Large intestine (tissue), 12 donors: ENCODE measurements at places on chromosomes 2 and 18. TPM values are rescaled to one million over a fixed set of nuclear protein-coding genes. Genes with fewer than 3 reads are reported as not detected.

- no peaks in the 10 kb centered on the region for H3K4me1 ChIP-seq
- peaks cover 3% of the 10 kb centered on the region for H3K27me3 ChIP-seq
- no peak overlapping the region for H3K4me3 ChIP-seq
- H3K27ac ChIP-seq: no peak overlapping the region
- no peaks in the 10 kb centered on the region for H3K36me3 ChIP-seq
- DNase-seq: peak; percentile 27
Observed at GRCh38 chr2:207337234-207338219, 171.8 kb upstream of the KLF7 start.

- H3K4me1 ChIP-seq: no peaks in the 10 kb centered on the region
- DNase-seq: no peak
- H3K4me3 ChIP-seq: no peak overlapping the region
- no peak overlapping the region for H3K27ac ChIP-seq
- H3K36me3 ChIP-seq: no peaks in the 10 kb centered on the region
- no peaks in the 10 kb centered on the region for H3K27me3 ChIP-seq
Observed at GRCh38 chr2:63789338-63790020, 52.2 kb upstream of the UGP2 start.

- DNase-seq: no peak
- H3K36me3 ChIP-seq: peaks cover 87% of the 10 kb centered on the region
- H3K27ac ChIP-seq: no peak overlapping the region
- no peak overlapping the region for H3K4me3 ChIP-seq
- H3K4me1 ChIP-seq: no peaks in the 10 kb centered on the region
Observed at GRCh38 chr2:86072271-86072858, 33.3 kb downstream of the POLR1A start.

- no peak overlapping the region for H3K27ac ChIP-seq
- no peak overlapping the region for H3K4me3 ChIP-seq
- no peaks in the 10 kb centered on the region for H3K4me1 ChIP-seq
- DNase-seq: no peak
Observed at GRCh38 chr2:143960177-143960576, 559.7 kb downstream of the ZEB2 start.

GRCh38 chr18:47978603-47979002 is 48.1 kb upstream of the SMAD2 start:
- H3K4me3 ChIP-seq: no peak overlapping the region
- H3K36me3 ChIP-seq: no peaks in the 10 kb centered on the region
- H3K27ac ChIP-seq: no peak overlapping the region
- no peak for DNase-seq
- peaks cover 7% of the 10 kb centered on the region for H3K27me3 ChIP-seq
- H3K4me1 ChIP-seq: no peaks in the 10 kb centered on the region

DNA sequence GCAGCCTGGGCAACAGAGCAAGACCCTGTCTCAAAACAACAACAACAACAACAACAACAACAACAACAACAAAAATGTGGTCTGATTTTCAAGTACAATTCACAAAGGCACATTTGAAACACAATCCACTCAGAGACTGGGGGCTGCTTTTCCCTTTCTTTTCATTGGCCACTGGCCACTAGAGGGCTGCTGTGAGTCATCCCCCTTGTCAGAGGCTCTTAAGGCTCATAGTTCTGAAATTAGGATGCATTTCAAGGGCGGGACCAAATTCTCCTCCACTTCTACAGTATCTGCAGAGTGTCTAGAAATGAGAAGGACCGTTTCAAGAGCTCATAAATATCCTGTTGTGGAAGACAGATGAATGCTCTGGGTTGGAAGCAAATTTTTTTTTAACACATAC is 285.4 kb downstream of the NRXN1 start:
- no peak overlapping the region for H3K27ac ChIP-seq
- H3K4me1 ChIP-seq: no peaks in the 10 kb centered on the region
- no peak for DNase-seq
- H3K4me3 ChIP-seq: no peak overlapping the region
- no peaks in the 10 kb centered on the region for H3K27me3 ChIP-seq
- H3K36me3 ChIP-seq: no peaks in the 10 kb centered on the region

DNA sequence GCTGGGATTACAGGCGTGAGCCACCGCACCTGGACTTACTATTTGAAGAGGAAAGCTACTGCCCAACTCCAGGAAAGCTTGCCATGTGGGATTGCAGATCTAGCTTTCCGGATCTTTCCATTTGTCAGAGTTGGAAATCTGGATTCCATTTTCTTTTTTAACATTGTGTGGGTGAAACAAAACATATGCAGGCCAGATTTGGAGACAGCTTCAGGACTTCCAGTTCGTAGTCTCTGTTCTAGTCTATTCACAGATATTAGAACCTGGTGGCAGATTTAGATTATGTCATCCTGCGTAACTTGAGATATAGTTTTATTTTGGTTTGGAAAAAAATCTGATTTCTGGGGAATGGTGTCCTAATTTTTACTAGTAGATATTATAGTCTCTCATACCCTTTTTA is 70.5 kb downstream of the ZNF236 start:
- no peak for DNase-seq
- H3K4me1 ChIP-seq: no peaks in the 10 kb centered on the region
- no peaks in the 10 kb centered on the region for H3K27me3 ChIP-seq
- no peak overlapping the region for H3K4me3 ChIP-seq
- H3K27ac ChIP-seq: no peak overlapping the region

DNA sequence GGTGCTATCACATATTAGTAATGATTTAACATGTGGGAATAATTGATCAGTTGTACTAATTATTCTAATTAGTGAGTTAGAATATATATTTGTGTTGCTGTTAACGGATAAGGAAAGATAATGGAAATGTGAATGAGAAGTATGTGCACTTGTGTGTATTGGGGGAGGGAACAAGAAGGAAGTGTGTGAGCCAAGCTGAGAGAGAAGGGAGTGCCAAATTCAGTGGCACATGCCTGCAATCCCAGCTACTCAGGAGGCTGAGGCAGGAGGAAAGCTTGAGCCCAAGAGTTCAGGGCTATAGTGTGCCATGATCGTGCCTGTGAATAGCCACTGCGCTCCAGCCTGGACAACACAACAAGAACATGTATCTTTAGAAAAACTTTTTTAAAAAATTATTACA is 9.3 kb downstream of the BARD1 start:
- H3K4me3 ChIP-seq: no peak overlapping the region
- DNase-seq: no peak
- no peaks in the 10 kb centered on the region for H3K27me3 ChIP-seq
- H3K4me1 ChIP-seq: no peaks in the 10 kb centered on the region
- H3K27ac ChIP-seq: no peak overlapping the region

- no peak for DNase-seq
- H3K36me3 ChIP-seq: no peaks in the 10 kb centered on the region
- no peaks in the 10 kb centered on the region for H3K4me1 ChIP-seq
- no peak overlapping the region for H3K27ac ChIP-seq
- no peak overlapping the region for H3K4me3 ChIP-seq
- H3K27me3 ChIP-seq: no peaks in the 10 kb centered on the region
Observed at GRCh38 chr18:30920757-30921156, 121.8 kb downstream of the DSC3 start.

DNA sequence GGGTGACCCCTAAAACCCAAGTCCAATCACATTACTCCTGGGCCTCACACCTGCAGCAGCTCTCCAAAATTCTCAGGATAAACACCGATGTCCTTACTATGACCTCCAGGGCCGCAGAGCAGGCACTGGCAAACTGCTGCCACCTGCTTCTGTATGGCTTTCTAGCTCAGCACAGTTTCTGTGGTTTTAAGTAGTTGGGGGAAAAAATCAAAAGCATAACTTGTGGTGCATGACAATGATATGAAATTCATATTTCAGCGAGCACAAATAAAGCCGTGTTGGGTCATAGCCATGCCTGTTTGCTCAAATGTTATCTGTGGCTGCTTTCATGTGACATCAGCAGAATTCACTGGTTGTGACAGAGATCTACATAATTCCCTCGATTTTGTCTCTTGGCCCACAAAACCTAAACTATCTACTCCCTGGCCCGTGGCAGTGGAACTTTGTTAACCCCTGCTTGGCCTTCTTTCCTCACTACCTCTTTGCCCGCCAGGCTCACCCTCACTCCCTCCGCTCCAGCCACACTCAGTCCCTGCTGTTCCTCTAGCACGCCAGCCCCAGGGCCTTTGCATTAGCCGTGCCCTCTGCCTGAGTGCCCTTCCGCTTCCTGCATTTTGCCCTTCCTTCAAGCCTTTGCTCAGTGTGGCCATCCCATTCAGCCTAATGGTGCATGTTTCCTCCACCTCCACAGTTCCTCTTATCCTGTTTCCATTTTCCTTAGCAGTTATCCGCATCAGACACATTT is 108.3 kb downstream of the AGAP1 start:
- no peaks in the 10 kb centered on the region for H3K36me3 ChIP-seq
- H3K27ac ChIP-seq: no peak overlapping the region
- no peak overlapping the region for H3K4me3 ChIP-seq
- H3K4me1 ChIP-seq: peaks cover 7% of the 10 kb centered on the region
- H3K27me3 ChIP-seq: no peaks in the 10 kb centered on the region

DNA sequence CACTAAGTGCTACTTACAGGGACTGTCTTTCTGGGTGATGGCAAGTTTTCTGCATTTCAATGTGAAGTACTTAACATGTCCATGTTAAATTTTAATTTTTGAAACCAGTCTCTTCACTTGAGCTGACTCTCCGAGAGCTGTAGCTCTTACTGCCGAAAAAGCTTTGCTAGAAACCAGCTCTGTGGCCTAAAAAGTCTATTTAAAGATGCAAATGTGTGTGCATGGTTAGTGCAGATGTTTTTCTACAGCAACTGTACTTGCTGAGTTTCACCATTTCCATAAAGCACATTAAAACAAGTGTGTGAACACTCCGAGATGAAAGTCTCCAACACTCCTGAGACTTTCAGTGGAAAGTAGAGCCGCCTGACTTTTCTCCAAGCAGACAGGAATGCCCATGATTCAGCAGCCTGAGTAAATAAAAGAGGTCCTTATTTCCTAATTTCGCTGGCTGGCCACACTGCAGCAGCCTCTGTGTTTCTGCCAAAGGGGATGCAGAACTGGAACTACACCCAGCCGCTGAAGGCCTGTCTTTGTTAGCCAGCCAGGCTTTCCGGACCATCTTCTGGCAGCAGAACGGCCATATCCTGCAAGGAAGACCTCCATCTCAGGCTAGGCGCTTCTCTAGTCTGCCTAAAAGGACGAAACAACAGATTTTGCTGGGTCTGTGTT is 121.2 kb downstream of the ZNF521 start:
- peak overlapping the region; percentile 9 for H3K27ac ChIP-seq
- H3K4me3 ChIP-seq: no peak overlapping the region
- DNase-seq: no peak
- H3K36me3 ChIP-seq: peaks cover 2% of the 10 kb centered on the region

GRCh38 chr18:21074336-21075323 is 37.0 kb downstream of the ROCK1 start:
- H3K4me3 ChIP-seq: no peak overlapping the region
- no peaks in the 10 kb centered on the region for H3K36me3 ChIP-seq
- H3K27ac ChIP-seq: no peak overlapping the region
- DNase-seq: no peak

DNA sequence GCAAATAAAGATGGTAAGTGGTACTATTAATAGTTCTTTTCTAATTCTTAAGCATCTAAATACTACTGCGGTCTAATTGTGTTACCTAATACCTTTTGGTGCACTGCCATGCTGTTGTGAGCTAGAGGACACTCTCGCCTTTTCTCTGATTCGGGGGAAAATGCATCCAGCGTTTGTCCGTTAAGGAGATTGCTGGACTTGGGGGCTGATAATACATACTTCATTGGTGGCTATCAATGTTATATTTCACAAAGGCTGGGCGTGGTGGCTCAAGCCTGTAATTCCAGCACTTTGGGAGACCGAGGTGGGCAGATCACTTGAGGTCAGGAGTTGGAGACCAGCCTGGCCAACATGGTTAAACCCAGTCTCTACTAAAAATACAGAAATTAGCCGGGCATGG is 141.7 kb upstream of the TWIST2 start:
- no peak for DNase-seq
- no peak overlapping the region for H3K4me3 ChIP-seq
- no peak overlapping the region for H3K27ac ChIP-seq
- no peaks in the 10 kb centered on the region for H3K4me1 ChIP-seq
- H3K36me3 ChIP-seq: no peaks in the 10 kb centered on the region
- H3K27me3 ChIP-seq: no peaks in the 10 kb centered on the region

DNA sequence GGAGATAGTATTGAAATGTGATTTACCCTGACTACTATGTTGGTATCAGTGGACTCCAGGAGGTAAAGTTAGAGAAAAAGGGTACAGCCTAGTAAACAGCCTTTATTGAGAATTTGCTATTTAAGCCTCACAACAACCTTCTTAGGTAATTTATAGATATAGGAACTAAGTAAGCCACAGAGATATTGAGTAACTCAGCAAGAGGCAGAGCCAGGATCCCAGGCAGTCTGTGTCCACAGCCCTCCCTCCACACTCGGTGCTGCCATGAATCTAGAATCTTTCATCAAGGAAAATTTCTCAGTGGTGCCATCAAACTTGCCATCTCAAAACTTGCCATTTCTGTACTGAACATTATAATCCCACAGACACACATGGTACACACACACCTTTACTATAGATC is 170.9 kb downstream of the CAPN13 start:
- no peak overlapping the region for H3K27ac ChIP-seq
- no peaks in the 10 kb centered on the region for H3K27me3 ChIP-seq
- H3K4me3 ChIP-seq: no peak overlapping the region
- DNase-seq: no peak

- no peak overlapping the region for H3K4me3 ChIP-seq
- peaks cover 7% of the 10 kb centered on the region for H3K4me1 ChIP-seq
- no peak for DNase-seq
- no peaks in the 10 kb centered on the region for H3K27me3 ChIP-seq
Observed at GRCh38 chr2:138272524-138273195, 228.9 kb upstream of the SPOPL start.

DNA sequence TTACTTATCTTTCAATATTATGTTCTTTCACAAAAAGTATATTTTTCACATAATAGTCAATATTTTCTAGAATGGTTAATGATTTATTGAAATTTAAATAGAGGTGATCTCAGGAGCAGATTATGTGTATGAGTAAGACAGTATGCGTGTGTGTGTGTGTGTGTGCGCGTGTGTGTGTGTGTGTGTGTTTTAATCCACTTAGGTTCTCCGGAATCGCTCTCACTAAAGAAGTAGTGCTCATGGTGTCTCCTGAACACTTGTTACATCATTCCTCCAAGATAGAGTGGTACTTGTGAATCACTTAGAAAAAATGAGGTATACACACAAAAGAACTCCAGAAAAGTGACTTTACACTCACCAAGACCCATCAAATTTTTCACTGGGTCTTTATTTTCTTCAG is 91.0 kb upstream of the KCNH7 start:
- no peaks in the 10 kb centered on the region for H3K4me1 ChIP-seq
- H3K27ac ChIP-seq: no peak overlapping the region
- no peaks in the 10 kb centered on the region for H3K36me3 ChIP-seq

DNA sequence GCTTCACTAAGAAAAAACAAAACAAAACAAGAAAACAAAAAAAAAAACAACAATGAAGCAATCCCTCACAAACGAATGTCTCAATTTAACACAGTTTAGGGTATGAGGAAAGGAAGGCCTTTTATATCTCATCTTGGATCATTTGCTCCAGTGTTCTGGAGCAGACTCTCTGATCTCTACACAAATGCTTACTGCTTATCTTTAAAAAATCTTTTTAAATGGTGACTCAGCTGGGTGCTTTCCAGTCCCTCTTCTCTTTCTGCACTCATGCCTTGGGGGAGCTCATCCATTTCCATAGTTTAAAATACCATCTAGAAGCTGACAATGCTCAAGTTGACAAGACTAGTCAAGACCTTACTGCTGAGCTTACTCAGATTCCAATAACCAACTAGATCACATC is 56.2 kb downstream of the ETAA1 start:
- DNase-seq: no peak
- no peaks in the 10 kb centered on the region for H3K4me1 ChIP-seq
- H3K36me3 ChIP-seq: no peaks in the 10 kb centered on the region
- H3K4me3 ChIP-seq: no peak overlapping the region
- H3K27me3 ChIP-seq: no peaks in the 10 kb centered on the region

GCG gene
- 83.8 TPM for polyA plus RNA-seq

DNAH7 gene
- 1.5 TPM for polyA plus RNA-seq

PPP4R3B gene
- polyA plus RNA-seq: 82.0 TPM

RAB6D gene
- 0.46 TPM for polyA plus RNA-seq

CYS1 gene
- polyA plus RNA-seq: 22.1 TPM

TCF7L1 gene
- polyA plus RNA-seq: 23.1 TPM

CD8B gene
- 7.3 TPM for polyA plus RNA-seq

GPAT2 gene
- 1.7 TPM for polyA plus RNA-seq
